ENCODE measurements at places on chromosomes 11 and 22.

DNA sequence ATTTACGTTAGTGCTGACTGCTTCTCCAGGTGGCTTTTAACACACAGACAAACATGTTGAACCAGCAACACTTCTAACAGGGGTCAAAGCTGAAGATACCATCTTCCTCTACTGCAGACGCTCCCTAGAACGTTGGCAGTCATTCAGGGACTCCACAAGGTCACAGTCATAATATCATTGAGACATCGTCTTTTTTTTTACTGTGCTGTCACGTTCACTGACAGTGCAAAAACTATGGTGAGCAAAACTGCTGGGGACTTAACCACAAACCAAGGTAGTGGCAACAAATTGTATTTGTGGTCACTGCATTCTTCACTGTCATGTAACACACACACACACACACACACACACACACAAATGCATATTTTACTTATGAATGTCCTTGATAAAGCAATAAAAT, 244.9 kb downstream of the CASP12 start:
- no peak for DNase-seq

- no peak for DNase-seq
These were observed 49.4 kb upstream of the ADA2 start for GRCh38 chr22:17268501-17269223.

GRCh38 chr11:19519912-19520641, 192.6 kb upstream of the NAV2 start:
- no peak for DNase-seq

- DNase-seq: no peak
These were observed 31.3 kb upstream of the MMP13 start for GRCh38 chr11:102986815-102987214.

- no peak for DNase-seq
These were observed 24.3 kb upstream of the IL10RA start for GRCh38 chr11:117961896-117962295.

DNA sequence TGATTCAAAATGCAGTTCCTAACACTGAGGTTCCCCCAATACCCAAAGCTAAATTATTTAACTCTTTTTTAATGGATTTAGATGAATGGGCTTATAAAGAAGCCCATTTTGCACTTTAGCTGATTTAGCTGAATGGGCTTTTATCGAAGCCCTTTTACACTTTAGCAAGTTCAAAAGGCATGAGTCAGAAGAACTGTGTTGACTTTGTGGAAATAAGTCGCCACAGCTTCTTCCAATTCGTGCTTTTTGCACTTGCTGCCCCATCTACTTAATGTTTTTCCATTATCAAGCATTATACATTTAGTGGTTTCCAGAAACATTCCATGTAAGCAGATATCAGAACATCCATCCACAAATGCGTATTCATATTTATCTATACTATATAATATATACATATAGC, 20.5 kb upstream of the GRIA4 start:
- DNase-seq: no peak

- no peak for DNase-seq
These were observed 22.8 kb downstream of the PPARA start for GRCh38 chr22:46173152-46173551.

DNA sequence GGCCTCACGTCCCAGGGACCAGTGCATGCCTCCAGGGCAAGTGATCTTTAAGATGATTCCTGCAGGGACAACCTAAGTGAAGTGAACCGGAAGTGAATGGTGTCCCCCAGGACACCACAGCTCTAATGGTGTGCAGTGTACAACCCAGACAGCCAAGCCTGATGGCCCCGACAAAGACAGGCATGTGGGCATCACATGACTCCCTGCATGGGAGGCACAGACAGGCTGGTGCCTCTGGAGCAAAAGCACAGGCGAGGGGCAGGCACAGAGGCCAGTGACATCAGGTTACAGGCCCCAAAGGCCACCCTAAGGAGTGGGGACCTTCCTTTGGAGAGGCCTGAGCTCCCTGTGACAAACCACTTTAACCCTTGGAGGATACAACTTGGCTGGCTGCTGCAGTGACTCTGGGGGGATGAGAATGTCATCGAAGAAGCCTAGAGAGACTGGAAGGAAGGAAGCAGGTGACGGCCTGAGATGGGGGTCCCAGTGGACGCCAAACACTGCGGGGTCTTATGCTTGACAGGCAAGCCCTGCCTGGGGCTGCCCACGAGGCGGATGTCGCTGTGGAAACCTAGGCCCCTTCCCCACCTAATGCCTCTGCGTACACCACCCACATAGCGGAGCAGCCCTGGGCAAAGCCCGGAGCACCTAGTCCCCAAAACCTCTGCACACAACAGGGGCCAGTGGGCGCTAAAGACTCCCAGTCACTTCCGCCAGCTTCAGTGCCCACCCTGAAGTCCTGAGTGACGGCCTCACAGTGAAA, 12.4 kb downstream of the POLR3H start:
- DNase-seq: no peak

Measured in esophagus squamous epithelium (tissue), 5 donors.